ENCODE measurements at places on chromosomes 4 and X.

DNA sequence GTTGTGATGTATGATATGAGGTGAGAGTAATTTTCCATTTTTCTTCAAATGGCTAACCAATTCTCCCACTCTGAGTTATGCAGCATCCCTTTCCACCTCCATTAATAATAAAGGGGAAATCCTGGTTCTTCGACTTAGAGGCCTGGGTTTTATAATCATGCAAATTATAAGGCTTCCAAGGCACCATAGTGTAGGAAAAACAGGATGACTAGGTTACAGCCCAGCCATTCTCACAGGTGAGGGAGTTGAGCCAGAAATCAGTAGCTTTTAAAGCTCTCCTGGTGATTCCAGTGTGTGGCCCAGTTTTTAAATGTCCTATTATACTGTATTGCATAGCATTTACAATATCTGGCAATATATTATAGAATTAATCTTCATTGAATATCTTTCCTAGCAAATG is 203.1 kb downstream of the ARHGEF9 start:
- no peak for DNase-seq

DNA sequence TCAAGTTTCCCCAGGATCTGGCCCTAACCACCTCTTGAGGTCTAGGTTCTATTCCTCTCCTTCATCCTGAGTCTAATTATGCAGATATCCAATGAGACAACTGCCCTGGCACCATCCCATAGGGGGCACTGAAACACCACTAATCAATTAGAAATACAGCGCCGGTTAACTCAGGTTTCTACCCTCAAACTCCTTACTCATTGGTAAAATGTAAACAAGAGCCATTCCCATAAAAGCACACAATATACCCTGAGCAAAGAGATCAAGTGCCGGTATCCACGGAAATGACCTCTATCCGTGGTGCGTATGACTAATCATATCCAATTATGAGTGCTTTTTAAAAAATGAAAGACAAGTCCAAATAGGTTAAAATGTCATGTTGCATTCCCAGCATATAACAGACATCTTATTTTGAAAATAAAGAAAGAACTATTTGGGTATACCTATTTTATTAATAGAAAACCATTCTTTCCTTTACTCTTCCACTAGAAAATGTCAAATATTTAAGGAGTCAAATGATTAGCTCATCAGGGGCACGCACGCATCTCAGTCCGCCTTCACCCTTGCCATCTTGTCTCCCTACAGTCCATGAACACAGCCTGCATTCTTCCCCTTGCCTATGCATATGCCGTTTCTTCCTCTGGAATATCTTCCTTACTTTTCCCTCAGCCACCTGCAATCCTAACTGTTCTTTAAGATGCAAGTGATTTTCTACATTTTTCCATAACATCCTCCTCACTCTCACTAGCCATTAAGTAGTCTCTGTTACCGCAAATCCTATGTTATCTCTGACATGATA is 141.1 kb downstream of the MAML3 start:
- DNase-seq = no peak

DNA sequence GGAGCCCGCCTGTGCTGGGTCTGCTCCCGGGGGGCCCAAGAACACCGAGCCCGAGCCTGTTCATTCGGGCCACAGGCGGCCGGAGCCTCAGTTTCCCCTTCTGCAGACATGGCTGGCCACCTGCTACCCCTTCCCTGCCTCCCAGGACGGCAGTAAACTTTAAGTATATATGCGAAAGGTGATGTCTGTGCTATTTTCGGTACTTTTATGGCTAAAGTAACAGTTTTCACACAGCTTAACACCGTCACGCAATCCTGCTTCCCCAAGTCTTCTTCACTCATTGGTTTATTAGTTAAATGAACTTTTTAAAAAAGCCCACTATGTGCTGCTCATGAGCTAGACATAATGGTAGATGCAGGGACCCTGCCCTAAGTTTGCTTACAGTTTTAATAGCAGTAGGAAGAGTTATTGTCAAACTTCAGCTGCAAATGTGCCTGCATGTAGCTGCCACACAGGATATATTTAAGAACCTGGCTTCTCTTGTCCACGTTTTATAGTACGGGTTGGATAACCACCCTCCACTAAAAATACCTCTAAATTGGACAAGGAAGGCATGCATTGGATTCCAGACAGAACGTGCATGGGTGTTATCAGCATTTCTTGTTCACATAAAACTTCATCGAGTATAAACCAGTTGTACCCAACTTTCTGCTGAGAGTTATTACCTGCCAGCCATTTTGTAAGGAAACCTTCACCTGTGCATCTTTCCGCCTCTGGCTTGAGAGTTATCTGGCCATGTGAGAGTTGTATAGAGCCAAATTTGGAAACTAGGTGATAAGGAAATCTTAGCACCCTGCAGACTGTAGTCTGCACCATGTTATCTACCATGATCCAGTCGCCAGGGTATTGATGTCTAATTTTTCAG is 741 bp downstream of the ANAPC4 start:
- no peak for DNase-seq

DNA sequence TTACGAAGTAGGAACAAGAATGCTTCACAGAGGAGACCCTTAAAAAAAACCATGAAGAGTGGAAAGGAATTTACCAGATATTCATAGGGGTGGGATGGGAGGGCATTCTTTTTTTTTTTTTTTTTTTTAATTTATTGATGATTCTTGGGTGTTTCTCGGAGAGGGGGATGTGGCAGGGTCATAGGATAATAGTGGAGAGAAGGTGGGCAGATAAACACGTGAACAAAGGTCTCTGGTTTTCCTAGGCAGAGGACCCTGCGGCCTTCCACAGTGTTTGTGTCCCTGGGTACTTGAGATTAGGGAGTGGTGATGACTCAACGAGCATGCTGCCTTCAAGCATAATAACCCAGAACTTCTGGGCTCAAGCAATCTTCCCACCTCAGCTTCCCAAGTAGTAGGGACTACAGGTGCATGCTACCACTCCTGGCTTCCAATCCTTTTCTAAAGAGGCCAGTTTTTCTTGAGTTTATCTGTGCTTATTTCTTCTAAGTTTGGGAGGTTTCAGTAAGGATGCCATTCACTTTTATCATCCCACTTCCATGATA is 65.9 kb upstream of the OGT start:
- DNase-seq = no peak

DNA sequence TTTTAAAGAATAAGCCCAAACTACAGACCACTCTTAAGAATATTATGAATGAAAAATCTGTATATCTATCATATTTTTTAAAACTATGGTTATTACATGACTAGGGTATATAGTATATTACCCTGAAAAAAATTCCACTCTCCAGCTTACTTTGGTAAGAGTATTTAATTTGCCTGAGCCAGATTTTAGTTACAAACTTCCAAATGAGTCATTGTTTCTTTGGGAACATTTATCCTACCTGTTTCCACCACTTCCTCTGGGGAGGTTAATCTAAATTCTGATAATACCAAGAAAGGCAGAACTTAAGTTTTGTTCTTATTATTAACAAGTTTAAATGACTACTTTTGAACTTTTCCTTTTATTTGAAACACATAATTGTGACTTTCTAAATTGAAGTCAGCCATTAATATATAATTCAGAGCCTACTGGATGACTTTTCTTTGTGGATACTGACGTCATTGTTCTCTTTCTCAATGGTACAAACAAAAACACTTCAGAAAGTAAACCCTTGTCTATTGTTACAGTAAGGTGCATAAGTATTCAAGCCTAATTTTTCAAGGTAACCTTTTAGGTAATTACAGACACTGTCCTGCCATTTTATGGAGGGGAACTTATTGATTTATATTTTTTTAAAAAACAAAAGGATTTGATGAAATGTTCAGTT is 135.6 kb upstream of the TLL1 start:
- DNase-seq = no peak

- DNase-seq = no peak
These were observed 35.3 kb upstream of the VSIG4 start for GRCh38 chrX:66074920-66075879.

- no peak for DNase-seq
These were observed 102.7 kb upstream of the TENM3 start for GRCh38 chr4:182140547-182140946.

- DNase-seq = no peak
These were observed 36.5 kb downstream of the CLCN5 start for GRCh38 chrX:49958727-49959485.

DNA sequence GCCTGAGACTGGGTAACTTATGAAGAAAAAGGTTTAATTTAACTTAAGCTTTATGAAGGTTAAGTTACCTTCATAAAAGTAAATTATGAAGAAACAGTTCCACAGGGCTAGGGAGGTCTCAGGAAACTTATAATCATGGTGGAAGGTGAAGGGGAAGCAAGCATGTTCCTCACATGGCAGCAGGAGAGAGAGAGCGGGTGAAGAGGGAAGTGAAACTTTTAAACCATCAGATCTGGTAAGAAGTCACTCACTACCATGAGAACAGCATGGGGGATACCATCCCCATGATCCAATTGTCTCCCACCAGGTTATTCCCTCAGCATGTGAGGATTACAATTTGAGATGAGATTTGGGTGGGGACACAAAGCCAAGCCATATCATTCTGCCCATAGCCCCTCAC is 944.7 kb upstream of the NDST4 start:
- no peak for DNase-seq

GRCh38 chr4:141133146-141133998 is at the start of gene RNF150:
Gene RNF150 (minus strand): TSS chr4:141133469.
- peak; percentile 96 for DNase-seq

- no peak for DNase-seq
These were observed at the start of gene SH3BP2 for GRCh38 chr4:2792711-2793585. Gene SH3BP2 (plus strand): TSS chr4:2793085. CDS start chr4:2820618, 27,533 bp downstream.

- no peak for DNase-seq
These were observed 89.1 kb upstream of the TET2 start for GRCh38 chr4:105057370-105058105.

DNA sequence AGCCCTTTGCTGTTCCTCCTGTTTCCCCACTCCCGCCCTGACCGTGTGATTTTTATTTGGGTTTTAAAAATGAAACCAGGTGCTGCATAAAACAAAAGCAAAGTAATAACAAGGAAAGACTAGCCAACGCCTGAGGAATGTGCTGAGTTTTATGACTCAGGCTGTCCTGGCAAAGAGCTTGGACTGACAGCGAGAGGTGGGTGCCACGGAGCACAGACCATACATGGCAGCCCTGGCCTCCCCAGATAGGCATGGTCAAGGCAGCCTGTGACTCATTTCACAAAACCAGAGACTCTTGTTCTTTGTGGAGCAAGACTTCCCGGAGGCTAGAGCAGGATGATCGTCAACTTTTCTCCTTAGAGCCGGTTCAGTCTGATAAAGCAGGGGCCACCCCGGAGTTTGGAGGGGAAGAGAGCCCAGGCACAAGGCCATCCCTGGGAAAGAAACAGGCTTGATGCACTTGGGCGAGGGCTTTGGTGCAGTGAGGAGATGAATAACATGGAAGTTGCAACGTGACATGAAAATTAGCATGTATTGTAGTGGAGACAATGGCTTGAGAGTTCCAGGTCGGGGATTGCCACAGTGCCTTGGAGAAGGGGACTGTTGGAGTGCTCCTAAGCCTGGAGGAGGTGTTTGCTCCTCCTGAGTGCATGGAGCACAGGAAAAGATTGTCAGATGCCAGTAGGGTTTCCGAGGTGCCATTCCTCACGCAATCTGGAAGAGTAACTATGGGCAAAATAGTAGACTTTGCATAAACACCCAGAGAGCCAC is 54.8 kb downstream of the C4orf51 start:
- DNase-seq = no peak

- DNase-seq = no peak
These were observed 21.0 kb upstream of the FMR1 start for GRCh38 chrX:147890756-147891155.

DNA sequence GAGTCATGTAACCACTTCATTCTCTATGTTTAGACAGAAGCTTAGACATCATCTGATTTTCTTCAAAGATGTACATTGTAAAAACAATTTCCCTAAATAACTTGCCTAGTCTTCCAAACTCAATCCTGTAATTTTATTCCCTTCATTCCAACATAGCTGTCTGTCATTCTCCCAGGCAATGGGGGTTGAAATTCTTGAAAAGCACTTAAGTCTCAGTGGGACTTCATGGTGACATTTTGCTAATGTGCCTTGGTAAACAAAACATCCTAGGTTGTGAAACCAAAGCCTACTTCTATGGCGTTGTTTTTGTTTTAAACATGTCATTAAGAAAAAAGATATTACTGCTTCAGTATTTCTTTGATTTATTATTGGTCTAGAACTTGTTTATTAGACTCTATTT is 122.0 kb upstream of the NRK start:
- DNase-seq = no peak

DNA sequence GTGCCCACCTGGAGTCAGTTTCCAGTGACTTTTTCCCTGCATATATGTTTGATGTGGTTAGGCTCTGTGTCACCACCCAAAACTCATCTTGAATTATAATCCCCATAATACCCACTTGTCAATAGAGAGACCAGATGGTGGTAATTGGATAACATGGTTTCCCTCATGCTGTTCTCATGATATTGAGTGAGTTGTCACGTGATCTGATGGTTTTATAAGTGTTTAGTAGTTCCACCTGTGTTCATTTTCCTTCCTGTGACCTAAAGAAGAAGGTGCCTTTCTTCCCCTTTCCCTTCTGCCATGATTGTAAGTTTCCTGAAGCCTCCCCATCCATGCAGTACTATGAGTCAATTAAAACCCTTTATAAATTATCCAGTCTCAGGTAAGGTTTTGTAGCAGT is 740.9 kb downstream of the ARAP2 start:
- no peak for DNase-seq

DNA sequence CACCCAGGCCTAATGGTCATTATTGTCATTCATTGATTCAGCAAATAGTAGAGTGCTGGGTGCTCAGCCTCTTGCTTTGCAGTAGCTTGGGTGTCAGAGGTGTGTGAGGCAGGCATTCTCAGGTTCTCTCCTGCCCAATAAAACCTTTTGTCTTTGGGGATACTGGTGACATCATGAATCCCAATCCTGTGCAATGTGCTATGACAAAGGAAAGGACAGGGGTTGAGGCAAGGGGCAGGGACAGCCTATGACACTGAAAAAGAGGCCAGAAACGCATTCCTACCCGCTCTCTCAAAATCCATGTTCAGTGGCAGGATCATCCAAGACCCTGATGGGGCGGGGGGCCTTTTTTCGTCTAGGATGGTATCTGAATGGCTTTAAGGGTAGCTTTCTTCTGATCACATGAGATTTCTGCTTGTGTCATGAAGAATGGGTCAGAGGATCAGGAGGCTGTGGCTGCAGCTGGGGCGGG is 1.5 kb upstream of the FAM193A start:
- DNase-seq = no peak

DNA sequence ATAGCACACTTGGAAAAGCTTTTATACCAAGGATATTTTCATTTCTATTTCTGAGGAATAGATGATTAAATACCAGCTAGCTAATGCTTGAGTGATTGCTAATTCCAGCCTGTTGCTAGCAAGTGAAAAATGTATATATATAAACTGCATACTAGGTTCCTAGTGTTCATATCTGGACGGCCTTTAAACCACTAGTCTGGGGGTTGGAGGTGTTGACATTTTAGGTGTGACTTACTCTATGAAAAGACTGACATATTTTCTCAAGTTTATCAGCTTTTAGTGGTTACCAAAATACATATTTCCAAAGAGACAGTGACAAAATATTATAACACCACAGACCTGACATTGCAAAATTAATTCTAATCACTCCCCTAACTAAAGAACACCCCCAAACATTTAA is 44.7 kb downstream of the MTMR8 start:
- DNase-seq = no peak

- no peak for DNase-seq
These were observed 67.7 kb upstream of the H2AZ1 start for GRCh38 chr4:100017637-100018310.
